Hypothalamus (tissue), 51 donors: ENCODE measurements at places on chromosomes 11 and 22.

GRCh38 chr11:13924801-13925327 is 37.7 kb upstream of the SPON1 start:
- DNase-seq: no peak

DNA sequence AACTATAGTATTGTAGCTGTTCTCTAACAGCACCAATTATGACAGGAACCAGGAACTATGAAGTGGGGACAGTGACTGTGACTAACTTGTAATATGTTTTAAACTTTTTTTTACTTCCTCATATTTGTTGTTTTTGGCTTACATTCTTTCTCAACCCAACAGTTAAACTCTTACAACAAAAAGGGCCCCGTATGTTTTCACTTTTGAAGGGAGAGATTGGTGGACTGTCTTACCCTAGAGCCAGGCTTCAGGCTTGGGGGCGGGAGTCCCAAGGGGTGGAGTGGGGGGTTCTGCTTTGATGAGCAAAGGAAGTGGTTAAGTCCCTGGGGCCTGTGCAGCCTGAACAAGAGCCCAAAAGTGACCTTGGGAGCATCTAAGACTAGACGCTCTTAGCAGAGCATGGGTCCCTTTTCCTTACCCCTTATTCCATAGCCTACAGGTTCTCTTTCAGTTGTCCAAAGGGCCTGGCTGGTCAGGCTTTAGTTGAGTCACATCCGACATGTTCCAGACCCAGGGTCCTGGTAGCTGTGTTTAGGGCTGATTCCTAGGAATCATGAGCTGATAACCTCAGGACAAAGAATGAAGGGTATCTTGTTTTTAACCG is 38.8 kb downstream of the STIM1 start:
- DNase-seq: no peak

DNA sequence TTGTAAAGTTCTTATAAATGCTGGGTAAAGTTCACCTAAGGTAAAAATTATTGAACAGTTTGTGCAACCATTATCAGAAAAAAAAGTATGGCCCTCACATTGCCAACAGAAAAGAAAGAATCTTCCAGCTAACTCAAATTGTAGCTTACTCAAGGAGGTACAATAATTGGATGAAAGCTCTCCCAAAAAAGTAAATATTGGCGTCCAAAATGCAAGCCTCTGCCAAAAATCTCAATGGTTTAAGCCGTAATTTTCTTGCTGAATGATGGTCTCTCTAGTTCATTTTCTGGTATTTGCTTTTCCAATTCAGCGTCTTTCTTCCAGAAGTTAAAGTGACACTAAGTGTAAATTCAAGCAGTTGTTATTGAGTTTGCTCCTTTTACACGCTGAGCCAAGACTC is 727.3 kb downstream of the LRRC4C start:
- DNase-seq: no peak

- no peak for DNase-seq
Measured at GRCh38 chr11:24470431-24470830, 26.4 kb upstream of the LUZP2 start.
